ENCODE measurements at places on chromosomes 4 and X.

DNA sequence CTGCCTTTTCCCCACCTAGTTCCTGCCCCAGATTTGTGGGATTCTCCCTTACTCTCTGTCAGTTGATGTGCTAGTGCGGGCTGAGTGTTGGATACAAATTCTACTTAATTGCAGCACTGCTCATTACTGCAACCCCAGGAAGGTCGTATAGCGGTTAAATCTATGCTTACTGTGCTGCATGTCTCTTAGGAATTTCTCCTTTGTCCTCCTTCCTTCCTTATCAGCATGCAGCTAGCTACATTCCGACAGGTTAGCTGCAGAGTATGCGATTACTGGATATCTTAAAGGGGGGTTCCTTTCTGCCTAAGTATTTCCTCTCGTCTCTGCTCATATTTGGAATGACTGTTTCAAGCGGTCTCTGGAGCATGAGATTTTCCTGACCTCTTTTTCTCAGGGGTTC lies 662.8 kb downstream of the TLL1 start:
- DNase-seq, result no peak

- no peak for DNase-seq
These were observed 568.1 kb upstream of the GNPDA2 start for GRCh38 chr4:45294464-45294863.

DNA sequence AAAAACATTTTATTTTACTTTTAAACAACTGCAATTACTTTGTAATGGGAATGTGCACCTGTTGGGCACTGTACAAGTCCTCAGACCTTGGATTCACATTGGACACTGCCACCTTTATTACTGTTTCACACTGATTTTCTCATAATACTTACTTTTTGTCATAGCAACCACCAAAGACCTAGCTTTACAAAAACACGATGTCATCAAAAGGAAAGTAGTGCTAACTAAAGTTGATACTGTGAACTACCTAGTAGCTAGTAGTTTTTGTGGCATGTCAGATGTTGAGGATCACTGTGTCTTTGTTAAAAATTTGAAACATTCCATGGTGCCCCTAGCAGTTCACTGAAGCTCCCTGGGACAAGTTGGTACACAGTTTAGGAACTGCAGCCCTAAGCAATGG lies 62.9 kb upstream of the HOPX start:
- no peak for DNase-seq

DNA sequence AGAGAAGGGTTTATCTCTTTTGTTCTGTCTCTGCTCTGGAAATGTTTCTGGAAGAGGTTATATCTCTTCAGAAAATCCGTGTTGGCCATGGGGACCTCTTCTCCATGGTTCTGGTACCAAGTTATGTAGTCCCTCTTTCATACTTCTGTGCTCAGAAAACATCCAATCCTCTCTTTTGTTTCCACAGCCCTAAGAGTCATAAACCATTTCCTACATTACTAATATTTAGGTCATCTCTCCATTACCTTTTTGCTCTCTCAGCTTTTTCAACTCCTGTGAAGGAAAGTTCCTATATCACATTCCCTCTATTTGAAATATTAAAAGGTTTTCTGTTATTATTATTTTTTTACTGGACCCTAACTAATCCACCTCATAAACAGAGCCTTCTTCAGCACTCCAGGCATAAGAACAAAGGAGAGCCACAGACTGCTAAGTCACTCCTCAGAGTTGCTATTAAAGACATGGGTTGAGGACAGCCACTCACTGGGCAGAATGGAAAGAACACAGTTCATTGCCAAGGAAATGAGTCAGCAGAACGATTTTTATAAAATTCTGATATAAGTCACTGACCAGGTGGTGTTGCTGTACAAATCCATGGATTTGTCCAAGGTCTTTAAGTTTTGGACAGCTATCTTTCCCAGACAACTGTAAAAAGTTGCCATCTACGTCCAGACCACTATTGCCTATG lies 122.4 kb upstream of the NPY2R start:
- peak; percentile 58 for DNase-seq

GRCh38 chr4:151694961-151695720 lies 65.7 kb downstream of the GATB start:
- no peak for DNase-seq

Measured in fibroblast of lung (primary cell).